Hindlimb muscle (tissue), 1 donor: ENCODE measurements at places on chromosomes 1 and 21. TPM values are rescaled to one million over a fixed set of nuclear protein-coding genes. Genes with fewer than 3 reads are reported as not detected.
A peak's percentile ranks its signal among the peaks of the same experiment; 100 is the strongest.

GRCh38 chr1:60461925-60462595 is 388.5 kb upstream of the C1orf87 start:
- no peak for DNase-seq

GRCh38 chr1:196651079-196651478 is 764 bp upstream of the CFH start:
- no peak for DNase-seq

NPPA gene
- polyA plus RNA-seq = 1.8 TPM

DNA sequence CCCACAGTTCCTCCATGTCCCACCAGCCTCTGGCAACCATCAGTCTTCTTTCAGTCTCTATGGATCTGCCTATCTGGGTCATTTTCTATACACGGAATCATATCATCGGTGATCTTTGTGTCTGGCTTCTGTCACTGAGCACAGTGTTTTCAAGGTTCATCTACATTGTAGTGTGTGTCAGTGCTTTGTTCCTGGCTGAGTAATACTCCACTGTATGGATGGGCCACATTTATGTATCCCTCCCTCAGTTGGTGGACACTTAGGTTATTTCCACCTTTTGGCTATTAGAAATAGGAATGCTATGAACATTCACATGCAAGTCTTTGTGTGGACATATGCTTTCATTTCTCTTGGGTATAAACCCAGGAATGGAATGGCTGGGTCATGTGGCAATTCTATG is 46.6 kb downstream of the RIPK4 start:
- no peak for DNase-seq

- no peak for DNase-seq
These were observed 123.2 kb downstream of the SLC30A10 start for GRCh38 chr1:219805191-219805590.

GRCh38 chr1:225827076-225827475 is 17.2 kb downstream of the EPHX1 start:
- DNase-seq = no peak

- no peak for DNase-seq
These were observed 54.3 kb downstream of the CENPF start for GRCh38 chr1:214657299-214657698.

KIF17 gene
- polyA plus RNA-seq = 4.2 TPM

DNA sequence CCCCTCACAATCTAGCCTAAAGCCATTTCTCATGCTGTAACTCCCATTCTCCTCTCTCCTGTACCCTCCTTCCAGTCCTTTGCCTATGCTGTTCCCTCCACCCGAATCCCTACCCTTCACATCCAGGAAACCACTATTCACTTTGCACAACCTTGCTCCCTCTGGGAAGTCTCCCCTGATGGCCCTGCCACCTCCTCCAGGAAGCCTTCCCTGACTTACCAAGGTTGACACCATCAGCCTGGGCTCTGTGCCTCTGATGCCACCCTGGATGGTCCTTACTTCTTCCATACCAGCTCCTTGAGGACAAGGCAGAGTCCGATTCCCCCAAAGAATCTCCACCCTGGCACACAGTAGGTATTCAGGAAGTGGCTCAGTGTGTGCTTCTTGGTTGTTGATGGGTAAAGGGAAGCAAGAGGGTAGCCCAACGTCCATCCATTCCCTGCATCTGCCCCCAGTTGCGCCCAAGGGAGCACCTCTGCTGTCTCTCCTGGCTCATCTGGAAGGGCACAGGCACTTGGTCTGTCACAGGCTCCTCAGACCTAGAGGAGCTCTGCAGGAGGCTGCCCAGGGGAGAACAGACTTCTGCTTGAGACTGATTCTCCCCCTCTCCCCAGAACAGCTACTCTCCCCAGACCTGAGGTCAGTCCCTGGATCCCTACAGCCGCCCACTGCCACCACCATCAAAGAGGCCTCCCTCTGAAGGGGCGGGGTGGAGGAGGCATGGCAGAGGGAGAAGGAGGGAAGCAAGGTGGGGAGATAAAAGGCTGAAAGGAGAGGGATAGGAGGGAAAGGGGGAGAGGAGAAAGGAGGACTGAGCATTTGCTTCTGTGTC is 36.1 kb upstream of the ZC3H12A start:
- DNase-seq = no peak

GRCh38 chr1:30663596-30664091 is 59.7 kb downstream of the MATN1 start:
- DNase-seq = no peak

DNA sequence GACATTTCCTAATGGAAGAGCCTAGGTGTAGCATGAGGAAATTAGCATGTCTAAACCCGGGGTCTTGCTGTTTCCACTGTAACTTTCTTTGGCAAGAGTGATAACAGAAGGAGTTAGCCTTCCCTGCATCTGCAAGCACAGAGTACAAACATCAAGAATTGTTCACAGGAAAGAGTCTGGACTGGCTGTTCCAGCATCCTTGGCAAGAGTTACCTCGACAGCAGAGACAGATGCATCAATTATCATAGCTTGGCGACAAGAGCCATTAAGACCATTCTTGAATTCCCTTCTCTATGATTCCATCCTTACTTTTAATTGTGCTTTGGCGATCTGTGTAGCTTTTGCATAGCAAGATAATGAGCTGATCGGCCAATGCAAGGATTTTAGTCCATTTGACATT is 82.8 kb upstream of the RALGPS2 start:
- DNase-seq = no peak

- no peak for DNase-seq
These were observed 11.9 kb downstream of the SFN start for GRCh38 chr1:26874896-26875295.

DNA sequence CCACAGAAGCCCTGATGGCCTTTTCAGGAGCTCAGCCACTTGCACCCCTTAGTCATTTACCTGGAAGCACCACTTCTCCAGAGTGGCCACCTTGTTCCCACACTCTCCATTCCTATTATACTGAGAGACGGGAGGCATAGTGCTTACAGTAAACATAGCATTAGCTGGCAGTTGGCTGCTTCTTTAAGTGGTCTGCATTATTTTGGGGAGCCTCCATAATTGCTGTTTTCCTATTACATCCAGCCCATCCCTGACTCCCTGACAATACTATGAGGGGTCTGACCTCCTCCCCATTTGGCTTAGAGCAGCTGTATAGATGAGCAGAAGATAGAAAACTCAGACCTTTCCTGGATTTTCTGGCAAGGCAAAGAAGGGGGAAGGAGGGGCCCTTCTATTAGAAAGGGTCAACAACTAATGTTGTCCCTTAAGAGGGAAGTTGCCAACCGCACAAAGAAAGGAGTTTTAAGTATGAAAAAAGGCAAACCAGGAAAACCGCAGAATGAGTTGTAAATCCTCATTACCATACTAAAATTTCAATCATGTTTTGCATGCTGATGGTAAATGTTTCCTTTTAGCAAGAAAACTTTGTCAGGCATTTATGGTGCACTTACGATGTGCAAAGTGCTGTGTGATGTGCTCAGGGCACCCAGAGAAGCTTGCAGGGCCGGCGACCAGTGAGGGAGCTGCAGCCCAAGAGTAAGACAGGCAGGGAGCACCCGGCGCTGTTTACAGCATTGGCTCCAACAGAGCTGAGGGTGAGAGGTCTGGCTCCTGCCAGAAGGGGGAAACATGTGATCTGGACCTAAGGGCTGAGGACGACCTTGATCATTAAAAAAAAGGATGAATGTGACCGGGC is 167.3 kb downstream of the ZZZ3 start:
- DNase-seq = peak; percentile 27

DNA sequence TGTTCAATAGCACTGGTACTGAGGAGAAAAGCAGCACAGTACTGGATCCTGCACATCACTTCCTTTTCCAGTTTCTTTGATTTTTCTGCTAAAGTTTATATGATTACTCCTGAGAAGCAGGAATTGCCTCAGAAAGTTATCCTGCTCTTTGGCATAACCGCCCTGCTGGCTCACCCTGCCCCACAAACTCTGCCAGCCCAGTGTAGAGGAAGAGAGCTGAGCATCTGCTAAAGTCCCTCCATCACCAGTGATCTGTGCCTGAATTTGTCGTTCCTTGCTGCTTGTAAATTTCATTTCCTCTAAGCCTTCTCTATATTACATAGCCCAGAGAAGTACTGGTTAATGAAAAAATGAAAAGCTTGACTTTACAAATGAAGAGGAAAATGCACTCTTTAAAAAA is 87.0 kb upstream of the C1orf21 start:
- DNase-seq = no peak

DNA sequence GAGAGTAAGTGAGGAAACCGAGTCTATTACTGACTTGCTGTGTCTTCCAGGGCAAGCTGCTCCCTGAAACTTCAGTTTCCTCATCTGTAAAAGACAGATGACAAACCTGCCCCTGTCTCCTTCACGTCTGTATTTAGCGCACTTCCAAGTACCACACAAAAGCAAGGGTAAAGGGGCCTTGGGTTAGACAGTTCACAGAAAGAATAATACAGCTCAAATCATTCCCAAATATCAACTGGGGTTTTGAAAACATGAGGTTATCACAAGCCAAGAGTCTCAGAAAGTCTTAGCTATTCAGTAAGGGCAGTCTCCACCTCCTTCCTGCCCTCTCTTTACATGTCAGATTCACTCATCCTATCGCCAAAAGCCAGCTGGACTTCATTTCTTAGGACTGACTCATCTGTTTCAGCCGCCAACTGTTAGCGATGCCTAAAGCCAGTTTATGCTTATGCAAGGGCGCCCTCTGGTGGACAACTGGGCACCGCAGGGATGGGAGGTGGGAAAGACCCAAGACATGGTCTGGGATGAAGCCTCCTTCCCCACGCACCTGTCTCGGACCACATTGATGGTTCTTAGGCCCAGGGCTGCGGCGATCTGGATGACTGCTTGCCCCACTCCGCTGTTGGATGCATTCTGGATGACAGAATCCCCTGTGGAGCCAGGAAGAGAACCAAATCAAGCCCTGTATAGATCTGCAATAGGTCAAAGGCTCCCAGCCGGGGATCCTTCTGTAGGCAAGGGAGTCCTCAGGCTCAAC is 21.1 kb upstream of the SRSF4 start:
- peak; percentile 95 for DNase-seq

DNA sequence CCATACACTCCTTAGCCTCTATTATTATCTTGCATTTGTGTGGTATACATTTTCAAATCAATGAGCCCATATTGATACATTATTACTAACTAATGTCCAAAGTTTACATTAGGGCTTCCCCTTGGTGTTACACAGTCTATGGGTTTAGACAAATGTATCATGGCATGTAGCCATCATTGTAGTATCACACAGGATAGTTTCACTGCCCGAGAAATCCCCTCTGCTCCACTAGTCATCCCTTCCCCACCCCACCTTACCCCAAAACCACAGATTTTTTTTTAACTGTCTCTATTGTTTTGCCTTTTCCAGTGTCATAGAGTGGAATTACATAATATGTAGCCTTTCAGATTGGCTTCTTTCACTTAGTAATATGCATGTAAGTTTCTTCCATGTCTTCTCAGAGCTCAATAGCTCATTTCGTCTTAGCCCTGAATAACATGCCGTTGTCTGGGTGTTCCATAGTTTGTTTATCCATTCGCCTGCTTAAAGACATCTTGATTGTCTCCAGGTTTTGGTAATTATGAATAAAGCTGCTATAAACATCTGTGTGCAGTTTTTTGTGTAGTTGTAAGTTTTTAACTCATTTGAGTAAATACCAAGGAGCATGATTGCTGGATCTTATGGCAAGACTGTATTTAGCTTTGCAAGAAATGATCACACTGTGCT is 86.4 kb upstream of the LYST start:
- DNase-seq = no peak

GRCh38 chr1:203278082-203278884 is 27.0 kb upstream of the BTG2 start:
- peak; percentile 93 for DNase-seq

DNA sequence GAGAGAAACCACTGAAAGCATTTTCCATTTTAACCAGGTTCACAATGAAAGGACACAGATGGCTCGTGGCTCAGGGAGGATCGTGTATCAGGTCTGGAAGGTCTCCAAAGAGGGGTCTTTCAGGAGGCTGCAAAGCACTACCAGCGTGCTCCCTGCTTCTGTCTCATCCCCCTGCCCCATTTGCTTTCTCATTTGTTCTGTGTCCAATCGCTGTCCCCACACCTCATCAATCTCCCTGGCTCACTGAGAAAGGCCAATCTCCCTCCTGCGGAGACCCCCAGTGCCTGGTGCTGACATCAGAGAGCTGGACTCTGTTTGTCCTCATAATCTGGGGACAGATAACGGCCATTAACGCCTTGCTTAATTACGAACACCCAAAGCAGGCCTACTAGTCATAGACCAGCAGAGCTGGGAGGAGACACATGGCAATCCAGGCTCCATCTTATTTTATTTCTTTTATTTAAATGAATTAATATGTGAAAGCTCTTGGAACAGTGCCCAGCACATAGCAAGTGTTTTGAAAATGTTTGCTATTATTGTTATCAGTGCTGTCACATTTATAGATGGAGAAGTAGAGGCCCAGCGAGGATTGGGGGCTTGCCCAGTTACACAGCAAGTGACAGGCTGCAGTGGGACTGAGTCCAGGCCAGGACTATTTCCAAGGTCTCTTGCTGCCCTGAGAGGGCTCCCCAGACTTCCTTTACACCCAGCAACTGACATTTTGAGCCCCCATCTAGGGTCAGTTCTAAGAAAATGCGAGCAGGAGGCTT is 341.0 kb upstream of the USP24 start:
- no peak for DNase-seq
